ENCODE measurements at places on chromosomes 7 and 10.

DNA sequence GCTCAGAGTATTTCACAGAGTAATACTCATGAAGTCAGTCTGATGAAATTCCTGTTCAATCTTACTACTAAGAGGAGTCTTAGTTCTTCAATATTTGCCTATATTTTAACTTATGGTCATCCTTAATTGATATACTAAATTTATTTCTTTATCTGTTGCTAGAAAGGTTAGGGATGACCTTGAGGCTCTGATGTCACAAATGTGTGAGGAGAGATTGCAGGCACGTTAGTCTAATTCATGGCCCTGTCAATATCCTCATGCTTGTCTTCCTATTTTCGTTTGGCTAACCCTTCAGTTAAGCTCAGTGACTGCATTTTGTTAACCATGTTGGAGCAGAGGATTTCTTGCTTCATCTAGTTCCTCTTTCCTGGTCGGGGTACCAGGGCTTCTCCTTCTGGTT lies 704.7 kb upstream of the COBL start:
- no peak for DNase-seq

- DNase-seq, result no peak
Measured at GRCh38 chr10:131934769-131935168, 34.0 kb downstream of the PPP2R2D start.

DNA sequence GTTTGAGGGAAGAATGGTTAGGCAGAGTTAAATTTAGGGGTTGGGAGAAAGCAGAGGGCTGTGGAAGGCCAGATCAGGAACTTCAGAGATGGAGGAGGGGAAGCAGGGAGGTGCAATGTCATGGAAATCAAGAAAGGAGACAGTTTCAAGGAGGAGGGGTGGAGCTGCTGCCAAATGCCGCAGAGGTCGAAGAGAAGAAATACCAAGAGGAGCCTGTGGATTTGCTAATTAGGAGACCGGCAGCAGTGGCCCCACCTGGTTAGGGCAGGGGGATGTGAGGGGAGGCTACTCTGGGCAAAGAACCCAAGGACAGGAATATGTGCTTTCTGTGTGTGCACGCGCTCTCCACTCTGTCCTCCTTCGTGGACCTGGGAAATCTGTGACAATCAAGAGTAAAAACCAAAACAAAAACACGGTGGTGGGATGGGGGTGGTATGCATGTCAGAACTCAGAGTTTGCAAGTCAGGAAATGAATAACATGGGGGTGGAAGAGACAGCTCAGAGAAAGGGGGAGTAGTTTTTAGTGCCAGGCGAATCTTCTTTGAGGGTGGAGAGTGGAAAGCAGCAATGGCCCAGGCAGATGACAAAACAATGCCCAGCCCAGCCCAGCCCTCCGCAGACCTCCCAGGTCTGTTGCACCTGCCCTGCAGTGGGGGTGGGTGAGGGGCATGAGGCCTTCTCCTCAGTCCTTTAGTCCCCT lies 102.9 kb upstream of the PAX2 start:
- DNase-seq, result no peak

- no peak for DNase-seq
Measured at GRCh38 chr10:103855852-103856796, 748 bp upstream of the SH3PXD2A start.

- no peak for DNase-seq
Measured at GRCh38 chr7:45980973-45981372, 59.9 kb upstream of the IGFBP3 start.

DNA sequence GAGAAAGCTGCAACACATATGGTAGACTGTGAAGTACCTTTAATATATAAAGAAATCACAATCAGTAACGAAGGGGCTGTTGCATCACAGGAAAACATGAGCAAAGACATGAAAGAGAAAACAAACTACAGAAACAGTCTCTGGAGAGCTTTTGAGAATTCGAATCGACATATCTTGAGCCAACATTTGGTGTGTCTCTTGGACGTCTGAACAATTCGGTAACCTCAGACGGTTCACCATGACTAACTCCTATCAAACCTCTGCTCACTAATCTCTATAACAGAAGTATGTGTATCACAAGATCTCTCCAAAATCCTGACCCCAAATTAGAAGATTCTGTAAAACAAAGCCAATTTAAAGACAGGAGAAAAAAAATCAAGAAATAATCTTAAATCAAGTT lies 262.0 kb upstream of the YAE1 start:
- DNase-seq, result no peak

GRCh38 chr10:48509974-48510692 lies 94.7 kb downstream of the ARHGAP22 start:
- DNase-seq, result no peak

GRCh38 chr10:16756561-16757221 lies 60.5 kb downstream of the RSU1 start:
- DNase-seq, result no peak

DNA sequence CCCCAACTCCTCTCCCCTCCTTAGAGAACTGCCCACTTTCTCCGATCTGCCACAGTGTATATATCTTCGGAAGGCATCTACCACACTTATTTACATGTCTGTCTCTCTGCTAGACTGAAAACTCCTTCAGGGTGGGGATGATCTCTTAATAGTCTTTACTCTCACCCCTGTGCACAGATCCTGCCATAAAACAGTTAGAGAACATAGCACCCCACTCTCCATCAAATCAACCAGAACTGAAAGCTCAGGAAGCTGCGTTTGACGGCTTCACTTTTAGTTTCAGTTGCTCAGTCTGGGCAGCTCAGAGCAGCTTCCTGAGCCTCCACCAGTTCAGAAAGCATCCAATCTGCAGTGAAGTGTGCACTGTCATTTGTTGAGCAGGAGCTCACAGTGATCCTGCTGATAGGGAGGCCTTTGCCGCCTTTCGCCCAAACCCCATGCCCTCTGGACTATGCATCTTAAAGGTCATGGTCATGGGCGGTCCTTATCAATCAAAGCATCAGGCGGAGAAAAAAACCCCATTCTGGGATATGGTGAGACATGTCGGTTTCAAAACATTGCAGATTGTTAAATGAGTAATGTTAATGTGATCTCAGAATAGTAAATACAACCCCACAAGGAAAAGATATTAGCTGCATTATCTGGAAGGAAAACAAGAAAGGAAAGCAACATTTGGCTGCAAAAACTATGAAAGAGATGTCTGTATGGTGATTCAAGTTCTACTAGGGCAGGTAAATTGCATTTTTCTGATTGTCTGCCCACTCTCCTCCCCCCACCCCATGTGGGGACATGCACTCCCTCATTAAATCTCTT lies 167.1 kb upstream of the ADO start:
- DNase-seq, result no peak

GRCh38 chr10:81963606-81964005 lies 88.6 kb downstream of the NRG3 start:
- DNase-seq, result no peak

- DNase-seq, result no peak
Measured at GRCh38 chr7:150379441-150380379, 580 bp downstream of the ZNF775 start.

DNA sequence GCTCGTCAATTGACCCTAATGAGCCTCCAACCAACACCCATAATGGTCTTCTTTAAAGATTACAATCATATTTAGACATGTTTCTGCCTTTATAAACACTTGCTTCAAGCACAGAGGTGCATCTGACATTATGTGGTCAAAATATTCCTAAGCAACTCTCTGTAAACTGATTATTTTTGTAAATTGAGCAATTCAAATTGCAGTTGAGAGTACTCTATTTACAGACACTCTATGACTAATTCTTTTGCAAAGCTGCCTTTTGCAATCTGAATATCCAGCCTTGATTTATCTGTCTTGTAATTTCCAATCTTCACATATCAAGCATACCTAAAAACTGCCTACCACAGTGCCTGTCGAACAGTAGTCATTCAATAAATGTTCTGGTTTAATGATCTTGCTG lies 112.0 kb downstream of the PDE1C start:
- no peak for DNase-seq

DNA sequence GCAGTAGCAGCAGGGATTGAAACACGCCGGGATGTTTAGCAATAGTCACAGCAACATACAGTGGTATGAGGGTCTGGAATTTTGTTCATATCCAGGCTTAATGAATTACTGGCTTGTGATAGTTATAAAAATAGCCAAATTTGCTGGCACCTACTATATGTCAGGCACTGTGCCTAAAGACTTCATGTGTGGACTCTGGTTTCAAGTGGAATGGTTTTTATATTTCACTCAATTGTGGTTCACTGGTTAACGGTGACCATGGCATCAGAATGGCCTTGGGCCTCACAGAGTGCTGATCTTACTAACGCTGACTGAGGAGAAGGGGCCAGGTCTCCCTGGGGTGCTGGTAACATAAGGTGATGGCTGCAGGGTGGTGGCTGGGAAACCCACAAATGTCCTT lies 55.7 kb downstream of the CELF2 start:
- no peak for DNase-seq

DNA sequence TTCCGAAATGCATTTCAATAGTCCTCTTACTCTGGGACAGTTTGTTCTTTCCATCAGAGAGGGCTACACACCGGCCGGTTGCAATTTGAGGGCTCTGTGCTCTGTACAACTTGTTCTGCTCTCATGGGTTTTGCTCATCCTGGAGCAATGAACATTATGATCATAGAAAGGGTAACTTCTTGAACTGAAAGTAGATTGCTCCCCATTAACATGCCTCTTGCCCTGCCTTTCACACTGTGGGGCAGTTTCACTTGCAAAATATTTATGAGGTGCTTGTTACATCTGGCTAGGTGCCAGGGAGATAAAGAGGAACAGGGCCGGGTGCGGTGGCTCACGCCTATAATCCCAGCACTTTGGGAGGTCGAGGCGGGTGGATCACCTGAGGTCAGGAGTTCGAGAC lies 97.3 kb upstream of the MPP7 start:
- DNase-seq, result no peak

GRCh38 chr7:1708596-1709251 lies 38.6 kb downstream of the ELFN1 start:
- DNase-seq, result no peak

- DNase-seq, result no peak
Measured at GRCh38 chr10:32111585-32111984, 55.4 kb upstream of the KIF5B start.

GRCh38 chr10:60148266-60148840 lies 241.3 kb downstream of the ANK3 start:
- DNase-seq, result peak; percentile 12

DNA sequence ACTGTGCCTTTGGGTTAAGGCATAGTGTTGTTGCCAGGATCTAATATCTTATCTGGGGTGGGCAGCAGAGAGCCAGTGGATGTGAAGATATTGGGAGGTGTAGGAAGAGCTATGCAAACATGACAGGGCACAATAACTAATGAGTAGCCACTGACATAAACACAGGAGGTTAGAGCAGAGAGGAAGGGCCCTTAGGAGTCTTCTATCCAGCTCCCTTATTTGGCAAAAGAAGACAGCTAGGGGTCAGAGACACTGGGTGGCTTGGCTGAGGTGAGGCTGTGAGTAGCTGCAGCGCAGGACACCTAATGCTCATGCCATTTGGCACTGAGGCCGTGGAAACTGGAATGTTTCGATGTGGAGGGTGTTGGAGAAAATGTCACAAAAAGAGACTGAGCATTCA lies 176.3 kb upstream of the TCF7L2 start:
- DNase-seq, result no peak

DNA sequence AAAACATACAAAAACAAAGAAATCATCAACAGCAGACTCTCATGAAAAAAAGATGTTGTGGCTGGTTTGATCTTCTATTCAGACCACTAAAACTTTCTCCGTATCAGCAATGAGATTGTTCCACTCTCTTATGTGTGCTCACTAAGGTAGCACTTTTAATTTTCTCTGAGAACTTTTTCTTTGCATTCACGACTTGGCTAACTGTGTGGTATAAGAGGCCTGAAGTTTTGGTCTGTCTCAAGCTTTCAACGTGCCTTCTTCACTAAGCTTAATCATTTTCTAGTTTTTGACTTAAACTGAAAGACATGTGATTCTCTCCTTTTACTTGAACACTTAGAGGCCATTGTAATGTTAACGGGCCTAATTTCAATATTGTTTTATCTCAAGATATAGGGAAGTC lies 1231.6 kb downstream of the SORCS3 start:
- DNase-seq, result no peak

- DNase-seq, result no peak
Measured at GRCh38 chr10:35554036-35554435, 51.1 kb upstream of the GJD4 start.

- no peak for DNase-seq
Measured at GRCh38 chr7:50448823-50449222, 1.3 kb downstream of the FIGNL1 start.

DNA sequence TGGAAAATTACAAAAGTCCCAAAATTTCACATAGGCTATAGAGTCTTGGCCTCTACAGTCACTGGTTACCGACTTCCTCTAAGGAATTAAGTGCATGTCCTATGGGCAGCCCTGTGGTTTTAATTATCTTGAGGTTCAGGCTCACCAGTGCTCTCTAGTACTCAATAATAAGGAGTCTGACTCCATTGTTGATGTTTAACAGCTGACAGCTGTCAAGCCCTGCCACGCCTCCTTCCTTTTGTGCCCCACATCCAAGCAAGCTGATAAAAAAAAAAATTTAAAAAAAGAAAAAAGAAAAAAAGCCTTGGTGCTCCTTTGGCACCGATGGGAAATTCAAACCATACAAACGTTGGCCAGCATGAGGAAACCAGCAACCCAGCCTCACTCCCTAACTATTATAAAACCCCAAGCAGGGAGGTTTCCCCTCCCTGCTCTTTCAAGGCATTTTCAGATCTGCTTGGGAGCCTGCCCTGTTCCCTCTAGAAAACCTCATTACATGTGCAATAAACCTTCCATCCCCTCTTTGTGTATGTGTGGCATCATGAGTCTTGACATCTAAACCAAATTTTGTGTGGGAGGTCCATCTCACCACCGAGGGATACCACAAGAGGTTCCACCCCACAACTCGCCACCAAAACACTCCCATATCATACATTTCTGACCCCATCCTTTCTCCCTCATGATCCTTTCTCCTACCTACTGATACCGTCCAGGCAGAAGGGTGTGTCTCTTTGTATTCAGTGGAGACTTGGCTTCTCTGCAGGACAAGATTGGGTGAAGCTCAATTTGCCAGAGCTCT lies 70.9 kb upstream of the CCDC71L start:
- no peak for DNase-seq

- DNase-seq, result no peak
Measured at GRCh38 chr7:71243736-71244410, 111.9 kb downstream of the GALNT17 start.

DNA sequence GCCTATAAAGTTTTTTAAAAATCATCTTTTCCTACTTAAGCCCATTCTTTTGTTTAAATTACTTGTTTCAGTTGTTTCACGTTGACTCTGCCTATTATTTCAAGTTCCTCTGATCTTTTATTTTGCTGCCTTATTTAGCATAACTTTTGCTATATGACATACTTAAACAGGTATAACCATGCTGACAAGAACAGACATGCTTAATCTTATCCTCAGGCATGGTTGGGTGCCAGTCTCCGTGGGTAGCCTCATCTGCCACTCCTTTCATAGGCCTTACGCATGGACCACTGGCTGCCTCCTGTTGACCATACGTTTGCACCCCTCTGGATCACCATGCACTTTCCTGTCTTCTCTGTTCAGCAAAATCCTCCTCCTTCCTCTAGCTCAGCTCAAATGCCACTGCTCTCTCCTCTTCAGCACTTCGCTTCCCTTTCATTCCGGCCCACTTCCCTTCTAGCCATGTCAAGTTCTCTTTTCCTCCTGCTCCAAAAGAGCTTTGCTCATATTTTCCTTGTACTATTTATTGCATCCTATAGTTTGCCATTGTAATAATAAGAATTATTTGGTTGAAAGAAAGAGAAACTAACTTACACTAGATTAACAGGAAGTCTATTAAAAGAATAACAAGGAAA lies 10.0 kb upstream of the TSPAN33 start:
- no peak for DNase-seq

Data from heart right ventricle (tissue), 16 donors.